ENCODE measurements at places on chromosomes 16 and 17.

- no peak for DNase-seq
Observed at GRCh38 chr17:4771519-4772234, at the start of gene TM4SF5. TM4SF5 (plus strand) TSS chr17:4771886; CDS start chr17:4771923, 37 bp downstream.

DNA sequence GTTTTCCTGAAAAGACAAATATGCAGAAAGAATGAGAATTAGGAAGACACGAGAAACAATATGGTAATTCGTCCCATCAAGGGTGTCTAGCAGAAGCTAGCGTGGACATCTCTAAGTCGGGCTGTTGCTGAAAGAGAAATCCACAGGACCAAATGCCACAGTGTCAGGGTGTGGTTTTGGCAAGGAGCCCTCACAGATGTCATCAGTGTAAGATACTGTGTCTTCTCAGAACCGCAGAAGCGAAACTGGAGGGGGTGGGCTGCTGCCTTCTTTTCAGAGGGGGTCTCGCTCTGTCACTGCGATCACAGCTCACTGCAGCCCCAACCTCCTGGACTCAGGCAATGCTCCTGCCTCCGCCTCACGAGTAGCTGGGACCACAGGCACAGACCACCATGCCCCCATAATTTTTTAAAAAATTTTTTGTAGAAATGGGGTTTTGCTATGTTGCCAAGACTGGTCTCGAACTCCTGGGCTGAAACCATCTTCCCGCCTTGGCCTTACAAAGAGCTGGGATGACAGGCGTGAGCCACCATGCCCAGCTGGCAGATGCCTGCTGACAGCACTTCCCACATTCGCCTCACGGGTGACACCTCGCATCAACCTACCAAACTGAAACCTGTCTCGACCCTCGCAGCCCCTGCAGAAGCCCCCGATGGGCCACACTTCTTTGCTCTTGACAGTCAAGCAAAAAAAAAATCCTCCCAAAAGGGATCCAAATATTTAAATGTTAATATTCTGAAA is 26.2 kb downstream of the TRAP1 start:
- DNase-seq, result no peak

- DNase-seq, result no peak
Observed at GRCh38 chr17:10349403-10349802, 23.4 kb downstream of the MYH13 start.

DNA sequence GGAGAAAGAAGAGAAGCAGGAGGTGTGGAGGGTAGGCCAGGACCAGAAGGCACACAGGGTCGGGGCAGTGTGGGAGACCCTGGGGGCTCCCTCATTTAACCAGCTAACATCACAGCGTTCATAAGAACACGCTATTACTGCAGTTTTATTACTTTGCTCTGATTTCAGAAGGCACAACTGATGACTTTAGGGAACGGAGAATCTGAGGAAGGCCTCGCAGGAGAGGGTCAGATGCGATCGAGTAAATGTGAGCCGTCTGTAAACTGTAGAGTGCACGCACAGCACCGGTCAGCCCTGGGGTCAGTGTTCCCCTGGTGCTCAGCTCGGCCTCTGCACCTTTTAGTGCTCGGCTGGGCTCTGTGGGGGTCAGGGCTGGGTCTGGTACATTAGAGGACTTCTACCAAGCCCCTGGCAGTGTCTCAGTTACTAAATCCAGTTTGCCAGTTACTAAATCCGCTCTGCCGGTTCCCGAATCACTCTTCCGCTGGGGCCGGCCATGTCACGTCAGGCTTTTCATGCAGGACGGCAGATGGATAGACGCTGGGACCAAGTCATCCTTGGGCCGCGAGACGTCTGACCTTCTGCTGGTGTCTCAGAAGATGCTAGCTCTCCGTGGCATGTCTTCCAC is 325.9 kb downstream of the SEC14L1 start:
- DNase-seq, result no peak

- no peak for DNase-seq
Observed at GRCh38 chr17:3732210-3732621, 8.5 kb downstream of the HASPIN start.

Data from NCI-H1048 (cell line).